GM23338 (cell line): ENCODE measurements at places on chromosomes 12 and 14. TPM values are rescaled to one million over a fixed set of nuclear protein-coding genes. Genes with fewer than 3 reads are reported as not detected.

DNA sequence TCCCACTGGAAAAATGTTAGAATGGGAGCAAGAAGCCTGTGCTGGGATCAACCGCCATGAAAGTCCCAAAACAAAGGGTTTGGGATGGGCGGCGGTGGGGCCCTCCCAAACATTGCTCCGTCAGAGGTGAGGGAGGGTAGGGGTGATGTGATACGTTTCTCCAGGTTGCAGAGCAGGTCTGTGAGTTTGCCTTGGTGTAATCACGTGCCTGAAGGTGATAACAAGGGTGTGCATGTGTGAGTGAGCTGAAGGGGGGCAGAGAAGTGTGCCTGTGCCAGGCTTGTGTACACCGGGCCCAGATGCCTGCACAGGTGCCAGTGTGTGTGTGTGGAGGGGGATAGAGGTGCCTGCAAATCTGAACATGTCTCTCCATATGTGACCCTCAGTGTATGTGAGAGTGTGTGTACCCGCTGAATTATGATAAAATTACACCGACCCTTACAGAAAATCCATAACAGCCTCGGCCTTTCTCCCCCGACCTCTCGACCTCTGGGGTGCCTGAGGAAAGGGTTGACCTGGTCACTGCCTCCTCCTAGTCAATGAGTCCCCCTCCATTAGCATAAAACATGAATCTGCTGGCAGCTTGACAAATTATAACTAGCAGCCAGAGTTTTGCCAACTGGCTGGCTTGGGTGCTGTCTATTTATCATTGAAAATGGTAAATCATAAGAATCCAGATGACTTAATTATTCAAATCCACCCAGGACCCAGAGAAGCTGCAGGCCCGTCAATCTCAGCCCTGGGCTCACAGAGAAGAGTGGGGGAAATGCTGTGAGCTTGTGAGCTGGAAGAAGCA lies 55.6 kb downstream of the SMUG1 start:
- no peak for DNase-seq

DNA sequence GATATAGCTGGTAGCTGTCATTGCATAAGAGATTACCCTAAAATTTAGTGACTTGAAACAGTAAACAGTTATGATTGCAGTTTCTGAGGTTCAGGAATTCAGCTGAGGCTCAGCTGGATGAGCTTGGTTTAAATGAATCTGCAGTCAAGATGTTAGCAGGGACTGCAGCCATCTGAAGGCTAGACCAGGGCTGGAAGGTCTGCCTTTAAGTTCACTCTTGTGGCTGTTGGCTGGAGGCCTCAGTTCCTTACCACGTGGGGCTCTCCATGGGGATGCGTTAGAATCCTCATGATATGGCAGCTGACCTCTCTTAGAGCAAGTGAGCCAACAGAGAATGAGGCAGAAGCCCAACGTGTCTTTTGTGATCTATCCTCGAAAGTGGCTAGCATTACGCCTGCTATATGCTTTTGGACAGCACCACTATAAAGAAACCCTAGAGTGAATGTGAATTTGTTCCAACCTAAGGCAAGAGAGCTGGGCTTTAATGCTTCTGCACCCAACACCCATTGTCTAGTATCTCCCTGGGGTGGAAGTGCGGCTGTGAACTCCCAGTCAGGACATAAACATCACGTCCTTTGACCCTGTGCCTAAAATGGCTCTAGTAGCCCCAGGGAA lies 26.0 kb downstream of the HSPB8 start:
- no peak for DNase-seq

DNA sequence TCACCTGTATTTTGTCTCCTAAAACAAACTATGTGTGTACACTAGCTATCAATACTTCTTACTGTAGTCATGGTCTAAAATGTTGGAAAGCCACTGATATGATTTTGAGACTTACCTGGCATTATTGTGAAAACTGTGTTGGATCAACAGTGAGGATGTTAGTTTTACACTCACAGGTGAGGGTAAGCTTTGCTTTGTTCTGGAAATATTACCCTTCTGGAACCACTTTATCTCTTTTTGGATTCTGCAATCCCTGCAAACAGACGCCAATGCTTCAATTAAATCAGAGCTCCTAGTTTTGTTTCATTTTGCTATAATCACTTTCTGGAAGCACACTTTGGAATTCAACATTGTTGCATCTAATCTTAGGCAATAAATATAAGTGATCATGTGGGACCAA lies 223.3 kb downstream of the RPS29 start:
- DNase-seq = no peak

- DNase-seq = no peak
Observed at GRCh38 chr12:46318037-46318436, 49.2 kb upstream of the SLC38A1 start.

DNA sequence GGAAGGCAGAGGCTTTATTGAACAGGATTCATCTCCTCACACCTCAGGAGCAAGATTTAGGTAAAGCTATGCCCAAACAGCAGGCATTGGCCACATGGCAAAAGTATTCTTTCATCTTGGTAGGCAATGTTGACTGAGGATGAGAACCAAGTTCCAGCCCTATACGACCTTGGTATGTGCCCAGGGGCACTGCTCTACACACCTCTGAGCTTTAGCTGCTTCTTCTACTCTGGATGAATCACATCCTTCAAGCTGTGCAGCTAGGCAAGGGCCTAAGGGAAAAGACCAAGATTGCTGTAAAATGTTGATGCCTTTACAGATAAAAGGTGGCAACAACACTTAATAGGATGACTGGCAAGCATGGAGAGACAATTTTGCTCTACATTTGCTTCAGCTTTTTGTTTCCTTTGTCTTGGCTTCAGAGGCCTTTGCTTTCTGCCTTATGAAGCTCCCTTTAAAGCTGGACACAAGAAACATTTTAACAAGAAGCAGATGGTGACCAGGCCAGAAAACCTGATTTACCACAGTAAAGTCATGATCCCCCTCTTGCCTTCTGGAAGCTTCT lies 183.3 kb upstream of the KITLG start:
- DNase-seq = no peak

The DDN gene
- 0.04 and 0.10 TPM in 2 replicates for total RNA-seq

- peak; percentile 82 for DNase-seq
Observed at GRCh38 chr12:64273527-64274403, 51.7 kb upstream of the KICS2 start.

GRCh38 chr14:61603736-61604135 lies 91.6 kb upstream of the HIF1A start:
- DNase-seq = no peak

The CLEC1B gene
- not detected in 2 replicates for total RNA-seq

DNA sequence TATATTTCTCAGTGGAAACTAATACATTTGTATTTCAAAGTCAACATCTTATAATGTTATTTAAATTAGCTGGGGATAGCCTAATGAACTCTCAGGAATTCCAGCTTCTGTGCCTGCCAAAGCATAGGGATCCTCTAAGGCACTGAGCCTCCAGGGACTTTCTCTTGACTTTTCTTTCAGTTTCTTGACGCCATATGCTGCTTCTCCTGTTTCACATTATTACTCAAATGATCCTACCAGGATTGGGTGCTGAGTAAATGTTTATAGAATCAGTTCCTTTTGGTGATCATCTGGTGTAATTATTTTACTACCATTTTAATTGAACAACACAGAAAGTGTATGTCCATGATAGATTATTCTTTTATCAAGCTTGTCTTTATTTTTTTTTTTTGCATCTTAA lies 7.9 kb downstream of the METTL25 start:
- peak; percentile 21 for DNase-seq

The CSRP2 gene
- 166 and 208 TPM in 2 replicates for total RNA-seq

The KLRD1 gene
- 0.03 TPM in 1 of 2 replicates, not detected in the other for total RNA-seq

The USP44 gene
- 243 and 248 TPM in 2 replicates for total RNA-seq

- DNase-seq = no peak
Observed at GRCh38 chr12:87155621-87156020, 873.6 kb downstream of the C12orf50 start.

- peak; percentile 64 for DNase-seq
Observed at GRCh38 chr14:74980731-74981461, 21.8 kb upstream of the EIF2B2 start.

DNA sequence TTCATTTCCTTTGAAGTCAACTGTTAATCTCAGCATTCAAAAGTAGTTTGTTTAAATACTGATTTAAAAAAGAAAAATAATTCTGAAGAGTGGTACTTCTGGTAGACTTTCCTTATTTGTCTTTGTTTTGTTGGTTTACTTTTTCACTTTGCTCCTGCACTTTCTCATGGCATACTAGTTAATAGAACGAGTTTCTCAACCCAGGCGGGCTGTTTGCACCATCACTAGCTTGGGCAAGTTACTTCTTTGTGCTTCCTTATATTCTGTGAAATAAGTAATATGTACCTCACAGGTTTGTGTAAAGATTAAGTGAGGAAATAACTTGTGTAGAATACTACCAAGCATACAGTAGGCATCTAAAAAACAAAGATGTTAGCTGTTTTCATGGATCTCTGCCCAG lies 45.5 kb downstream of the SLC38A6 start:
- DNase-seq = no peak

DNA sequence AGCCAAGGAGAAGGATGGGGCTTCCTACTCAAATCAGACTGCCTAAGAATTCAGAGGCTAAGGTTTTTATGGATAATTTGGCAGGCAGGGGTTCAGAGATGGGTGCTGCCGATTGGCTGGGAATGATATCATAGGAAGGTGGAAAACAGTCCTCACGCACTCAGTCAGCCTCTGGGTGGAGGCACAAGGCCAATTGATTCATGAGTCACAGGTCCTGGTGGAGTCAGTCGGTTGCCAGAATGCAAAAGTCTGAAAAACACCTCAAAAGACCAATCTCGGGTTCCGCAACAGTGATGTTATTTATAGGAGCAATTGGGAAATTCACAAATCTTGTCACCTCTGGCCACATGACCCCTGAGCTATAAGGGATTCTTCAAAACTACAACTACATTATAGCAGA lies 105.5 kb downstream of the GXYLT1 start:
- DNase-seq = peak; percentile 27

- no peak for DNase-seq
Observed at GRCh38 chr12:51428256-51428655, 3.6 kb downstream of the SLC4A8 start.

- no peak for DNase-seq
Observed at GRCh38 chr12:123041042-123041531, 60.6 kb downstream of the ARL6IP4 start.

The LRFN5 gene
- total RNA-seq = 6.3 and 6.8 TPM in 2 replicates

DNA sequence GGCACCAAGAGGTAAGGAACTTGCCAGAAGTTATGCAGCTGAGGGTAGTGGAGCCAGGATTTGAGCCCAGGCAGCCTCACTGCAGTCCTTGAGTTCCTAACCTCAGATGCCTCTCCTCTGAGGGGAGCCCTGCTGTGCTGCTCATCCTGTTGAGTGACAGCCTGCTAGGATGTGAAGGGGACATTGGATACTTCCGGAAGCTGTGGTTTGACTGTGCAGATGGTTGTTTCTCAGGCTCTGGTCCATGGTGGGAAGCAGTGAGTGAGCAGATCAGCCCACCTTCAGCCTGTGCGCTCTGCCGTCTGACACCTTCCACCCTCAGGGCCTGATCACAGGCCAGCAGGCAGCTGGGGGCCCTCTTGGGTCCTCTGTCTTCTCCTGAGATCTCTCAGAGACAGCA lies 253.2 kb downstream of the CACNA1C start:
- DNase-seq = peak; percentile 44

The FOXG1 gene
- 0.10 and 0.12 TPM in 2 replicates for total RNA-seq

DNA sequence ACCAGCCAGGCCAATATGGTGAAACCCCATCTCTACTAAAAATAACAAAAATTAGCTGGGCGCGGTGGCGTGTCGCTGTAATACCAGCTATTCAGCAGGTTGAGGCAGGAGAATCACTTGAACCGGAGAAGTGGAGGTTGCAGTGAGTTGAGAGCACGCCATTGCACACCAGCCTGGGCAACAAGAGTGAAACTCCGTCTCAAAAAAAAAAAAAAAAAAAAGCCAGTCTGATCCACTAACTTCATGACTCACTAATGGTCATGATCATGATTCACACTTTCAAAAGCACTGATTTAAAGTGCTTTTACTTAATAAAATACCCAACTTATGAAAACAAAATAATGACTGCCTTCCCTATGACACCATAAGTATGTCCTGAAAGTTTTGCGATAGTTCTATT lies 38.4 kb upstream of the CPM start:
- no peak for DNase-seq
